ENCODE measurements at places on chromosomes 3 and 15. TPM values are rescaled to one million over a fixed set of nuclear protein-coding genes. Genes with fewer than 3 reads are reported as not detected.

The ECE2 gene
- polyA plus RNA-seq = not detected

The PGBD4 gene
- polyA plus RNA-seq = 0.97 TPM

The MCTP2 gene
- 52.3 TPM for polyA plus RNA-seq

The HYPK gene
- polyA plus RNA-seq = 14.0 TPM

The ADGRG7 gene
- 0.17 TPM for polyA plus RNA-seq

The CA12 gene
- polyA plus RNA-seq = 138 TPM

- no peak for DNase-seq
Measured at GRCh38 chr3:3545360-3545759, 253.9 kb upstream of the LRRN1 start.

DNA sequence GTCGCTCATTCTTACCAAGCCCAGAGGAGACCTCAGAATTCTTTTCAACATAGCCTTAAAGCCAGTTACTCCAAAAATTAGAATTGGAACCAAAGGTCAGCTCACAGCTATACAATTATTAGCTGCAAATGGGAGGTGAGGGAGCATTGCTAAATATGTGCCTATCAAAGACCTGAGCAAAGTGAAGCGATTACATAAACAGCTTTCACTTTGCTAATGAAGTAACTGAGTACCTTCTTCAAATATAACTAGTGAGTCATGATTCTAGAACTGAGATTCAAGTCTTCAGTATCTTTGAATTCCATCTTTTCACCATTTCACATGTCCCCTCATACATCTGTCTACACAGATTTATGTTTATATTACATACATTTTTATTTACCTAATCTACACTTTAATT, 122.6 kb downstream of the P2RY1 start:
- no peak for DNase-seq

DNA sequence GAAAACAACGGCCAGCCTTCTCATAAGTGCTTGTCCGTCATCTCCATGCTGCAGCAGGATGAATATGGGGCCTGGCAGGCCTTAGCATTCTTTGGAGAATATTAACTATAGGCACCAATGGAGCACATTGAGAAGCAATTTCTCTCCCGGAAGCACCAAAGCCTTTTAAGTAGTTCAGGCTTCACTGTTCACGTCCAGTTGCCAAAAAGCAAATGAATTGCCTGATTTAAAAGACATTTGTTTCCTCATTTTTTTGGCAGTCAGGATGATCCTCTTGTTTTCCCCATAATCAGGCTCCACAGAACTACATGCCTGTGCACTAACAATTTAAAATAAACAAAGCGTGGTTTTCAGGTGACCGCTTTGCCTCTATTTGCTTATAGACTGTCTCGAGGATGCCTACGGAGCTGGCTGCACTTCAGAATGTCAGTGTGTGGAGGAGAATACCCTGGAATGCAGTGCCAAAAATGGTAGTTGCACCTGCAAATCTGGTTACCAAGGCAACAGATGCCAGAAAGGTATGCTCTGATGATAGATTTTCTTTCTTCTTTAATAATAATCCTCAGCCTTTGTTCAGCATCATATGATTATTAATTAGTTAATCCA, 725.2 kb upstream of the GOLIM4 start:
- DNase-seq = no peak

DNA sequence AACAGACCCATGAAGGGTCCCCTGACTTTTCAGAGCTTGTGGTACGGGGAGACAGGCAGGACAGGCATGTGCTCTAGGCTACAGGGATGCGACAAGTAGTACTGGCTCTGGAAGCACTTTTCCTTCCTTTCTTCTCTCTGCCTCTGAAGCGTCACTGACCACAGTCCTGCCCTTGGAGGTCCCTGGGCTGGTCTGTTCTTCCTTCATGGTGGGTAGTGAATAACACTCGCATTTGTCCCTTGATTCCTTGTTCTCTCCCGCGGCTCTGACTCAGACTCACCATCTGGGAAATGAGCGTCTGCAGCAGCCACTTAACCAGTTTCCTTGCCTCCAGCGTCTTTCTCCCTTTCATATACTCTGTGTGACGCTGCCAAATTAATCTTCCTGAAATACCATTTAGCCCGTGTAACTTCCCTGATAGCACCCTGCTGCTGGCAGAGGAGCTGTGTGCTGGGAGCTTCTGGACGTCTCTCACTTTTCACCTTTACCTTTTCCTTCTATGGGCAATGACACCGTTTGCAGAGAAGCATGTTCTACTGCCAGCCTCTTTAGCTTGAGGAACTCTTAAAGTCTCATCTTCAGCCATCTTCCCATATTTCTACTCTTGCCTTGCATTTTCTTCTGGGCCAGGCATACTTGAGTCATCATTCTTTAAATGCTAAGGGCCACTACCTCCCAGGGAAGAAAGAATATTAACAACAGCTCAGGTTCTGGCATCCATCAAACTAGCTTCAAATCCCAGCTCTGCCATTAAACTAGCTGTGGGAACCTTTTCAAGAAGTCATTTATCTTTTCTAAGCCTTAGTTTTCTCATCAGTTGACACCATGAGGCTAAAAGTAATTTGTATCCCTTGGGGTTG, 33.6 kb downstream of the TMEM45A start:
- no peak for DNase-seq

DNA sequence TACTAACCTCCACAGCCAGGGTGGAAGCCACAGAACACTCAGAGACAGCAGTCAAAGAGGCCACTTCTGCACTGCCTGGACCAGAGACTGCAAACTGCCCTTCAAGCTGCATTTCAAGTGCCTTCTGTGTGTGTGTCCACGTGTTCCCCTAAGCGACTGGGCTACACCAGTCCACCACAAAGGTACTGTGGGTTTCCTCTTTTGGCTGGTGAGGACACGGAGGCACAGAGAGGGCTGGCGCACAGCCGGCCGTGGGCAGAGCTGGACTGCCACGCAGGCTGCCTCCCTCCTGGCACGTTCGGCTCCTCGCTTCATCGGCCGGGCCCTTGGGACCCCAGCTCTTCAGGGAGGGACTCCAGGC, 60.9 kb downstream of the MGLL start:
- no peak for DNase-seq

GRCh38 chr3:155012584-155012983, 67.5 kb upstream of the MME start:
- no peak for DNase-seq

GRCh38 chr3:131421957-131422498, 40.5 kb downstream of the NUDT16 start:
- no peak for DNase-seq

GRCh38 chr3:138439646-138440045, 5.2 kb downstream of the ESYT3 start:
- DNase-seq = no peak

- no peak for DNase-seq
Measured at GRCh38 chr3:9779075-9779593, 9.4 kb upstream of the CAMK1 start.

DNA sequence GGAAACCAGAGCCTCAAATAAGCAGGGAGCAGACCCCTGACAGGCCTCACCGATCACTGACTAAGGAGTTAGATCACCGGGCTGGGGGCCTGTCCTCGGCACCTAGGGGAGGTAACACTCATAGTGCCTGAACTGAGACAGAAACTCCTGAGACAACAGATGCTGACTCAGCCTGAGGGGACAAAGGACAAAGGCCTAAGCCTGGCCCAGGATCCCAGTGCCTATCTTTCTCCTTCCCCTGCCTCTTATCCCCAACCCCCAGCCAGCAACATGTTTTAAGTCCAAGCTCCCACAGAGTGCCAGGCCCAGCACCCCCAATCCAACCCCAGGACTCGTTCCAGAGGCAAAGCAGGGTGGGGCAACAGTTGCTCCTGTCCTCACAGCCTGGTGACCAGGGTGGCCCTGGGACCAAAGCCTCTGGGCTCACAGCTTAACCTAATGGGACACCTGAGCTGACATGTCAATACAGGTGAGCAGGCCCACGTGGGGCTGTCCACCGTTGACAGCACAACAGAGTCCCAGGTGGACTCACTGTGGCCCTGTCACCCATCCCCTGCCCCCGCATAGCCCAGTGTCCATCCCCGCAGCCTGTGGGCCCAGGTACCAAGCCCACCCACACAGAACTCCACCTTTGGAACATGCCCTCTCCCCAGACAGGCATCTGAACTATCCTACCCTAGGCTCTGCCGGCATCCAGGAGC, 37.4 kb downstream of the ADCY5 start:
- no peak for DNase-seq

DNA sequence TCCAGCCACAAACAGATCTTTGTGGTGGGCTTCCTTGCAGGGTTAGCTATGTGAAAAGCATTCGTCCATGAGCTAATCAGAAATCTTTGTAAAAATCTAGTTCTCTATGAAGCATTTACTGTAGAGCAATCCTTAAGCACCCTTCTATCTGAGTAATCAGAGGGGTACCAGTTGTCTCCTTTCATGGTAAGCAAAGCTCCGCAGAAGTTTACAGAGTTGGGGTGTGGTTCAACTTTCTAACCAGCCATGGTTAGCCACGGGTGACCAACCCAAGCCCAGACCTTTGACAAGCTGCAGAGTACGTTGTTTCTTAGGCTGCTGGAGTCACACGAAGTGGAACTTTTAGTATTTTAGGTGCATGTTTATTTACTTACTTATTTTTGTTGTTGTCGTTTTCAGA, 77.4 kb downstream of the FLNB start:
- DNase-seq = no peak

- no peak for DNase-seq
Measured at GRCh38 chr3:73426606-73427005, 198.1 kb downstream of the PDZRN3 start.

DNA sequence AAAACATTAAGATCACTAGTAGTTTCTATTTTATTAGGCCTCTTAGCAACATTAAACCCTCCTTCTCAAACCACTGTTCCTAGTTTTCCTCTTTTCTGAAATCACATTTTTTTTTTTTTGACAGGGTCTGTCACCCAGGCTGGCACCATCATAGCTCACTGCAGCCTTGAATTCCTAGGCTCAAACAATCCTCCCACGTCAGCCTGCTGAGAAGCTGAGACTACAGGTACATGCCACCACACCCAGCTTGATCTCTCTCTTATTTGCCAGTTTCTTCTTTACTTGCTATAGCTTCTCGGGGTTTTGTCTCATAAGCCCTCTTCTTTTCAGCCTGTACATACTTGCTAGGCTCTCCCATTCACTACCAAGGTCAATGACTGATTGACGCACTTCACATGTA, 28.0 kb downstream of the SENP8 start:
- no peak for DNase-seq

DNA sequence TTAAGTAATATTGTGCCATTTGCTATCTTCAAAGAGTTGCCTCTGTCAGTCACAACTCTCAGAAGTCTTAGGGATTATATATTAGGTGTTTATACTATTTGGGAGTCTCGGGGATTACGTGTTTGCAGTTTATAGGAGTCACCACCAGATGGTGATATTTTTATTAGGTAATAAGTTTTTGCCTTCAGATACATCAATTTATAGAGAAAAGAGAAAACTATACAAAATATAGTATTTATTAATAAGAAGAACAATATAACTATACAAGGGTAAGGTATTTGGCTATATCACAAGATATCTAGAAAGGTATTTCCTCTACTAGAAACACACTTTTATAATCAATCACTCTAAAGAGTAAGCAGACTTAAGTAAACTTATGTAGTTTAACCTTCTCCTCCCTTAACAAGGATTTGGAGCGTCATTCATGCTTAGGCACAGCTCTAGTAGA, 10.7 kb upstream of the DHX36 start:
- DNase-seq = no peak

DNA sequence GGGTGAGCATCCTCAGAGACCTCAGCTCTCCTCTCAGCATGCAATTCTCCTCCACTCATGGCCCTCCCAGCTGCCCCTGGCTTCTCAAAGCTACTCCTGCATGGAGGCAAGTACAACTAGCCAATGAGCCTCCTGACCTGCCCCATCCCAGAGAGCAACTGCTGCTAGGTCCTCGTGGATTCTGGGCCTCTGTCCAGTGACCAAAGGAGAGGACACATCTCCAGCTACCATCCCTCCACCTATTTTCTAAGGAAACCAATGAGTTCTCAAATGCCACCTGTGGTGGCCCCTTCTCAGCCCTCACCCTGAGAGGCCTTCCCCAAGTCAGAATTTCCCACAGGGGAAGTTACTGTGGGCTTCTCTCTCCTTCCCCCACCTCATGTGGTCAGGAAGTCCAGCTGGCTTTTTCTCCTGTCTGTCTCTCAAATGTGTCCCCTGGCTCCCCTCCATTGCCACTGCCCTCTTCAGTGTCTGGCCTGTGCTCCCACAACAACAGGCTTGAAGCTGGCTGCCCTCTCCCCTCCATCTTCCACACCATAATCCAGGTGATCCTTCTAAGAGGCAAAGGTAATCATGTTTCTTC, 43.0 kb downstream of the LIPC start:
- DNase-seq = no peak

All from left renal pelvis (tissue), 4 donors.